ENCODE measurements at places on chromosomes 1 and 21.
A peak's percentile ranks its signal among the peaks of the same experiment; 100 is the strongest.

DNA sequence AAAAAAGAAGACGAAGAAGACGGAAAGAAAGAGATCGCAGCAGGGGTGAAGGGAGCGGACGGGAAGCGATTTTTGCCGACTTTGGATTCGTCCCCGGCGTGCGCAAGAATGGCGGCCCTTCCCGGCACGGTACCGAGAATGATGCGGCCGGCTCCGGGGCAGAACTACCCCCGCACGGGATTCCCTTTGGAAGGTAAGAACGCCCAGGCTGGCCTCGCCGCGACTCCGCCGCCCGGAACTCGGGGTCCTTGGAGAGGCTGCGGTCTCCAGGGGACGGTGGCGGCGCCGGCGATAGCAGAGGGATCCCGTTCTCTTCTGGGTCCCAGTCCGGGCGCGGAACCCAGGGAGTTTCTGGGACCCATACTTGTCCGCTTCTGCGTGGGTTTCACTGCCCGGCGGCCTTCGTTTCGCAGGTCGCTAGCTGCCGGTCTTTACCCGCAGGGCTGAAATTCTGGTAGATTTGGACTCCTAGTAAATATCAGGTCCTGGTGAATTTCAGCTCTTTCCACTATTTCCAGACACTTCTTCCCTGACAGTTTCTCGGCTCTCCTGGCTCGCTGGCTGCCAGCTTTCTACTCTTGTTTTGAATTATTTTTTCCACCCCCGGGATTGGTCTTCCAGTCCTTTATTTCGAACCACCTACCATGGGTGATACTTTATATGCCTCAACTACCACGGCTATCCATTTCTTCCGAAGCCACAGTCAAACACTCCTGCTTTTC lies 1.0 kb downstream of the PAX7 start:
- DNase-seq = peak; percentile 57

- peak; percentile 67 for DNase-seq
Observed at GRCh38 chr1:29513357-29513756, 277.0 kb downstream of the PTPRU start.

GRCh38 chr1:201011616-201012015 lies 11.9 kb downstream of the KIF21B start:
- peak; percentile 85 for DNase-seq

DNA sequence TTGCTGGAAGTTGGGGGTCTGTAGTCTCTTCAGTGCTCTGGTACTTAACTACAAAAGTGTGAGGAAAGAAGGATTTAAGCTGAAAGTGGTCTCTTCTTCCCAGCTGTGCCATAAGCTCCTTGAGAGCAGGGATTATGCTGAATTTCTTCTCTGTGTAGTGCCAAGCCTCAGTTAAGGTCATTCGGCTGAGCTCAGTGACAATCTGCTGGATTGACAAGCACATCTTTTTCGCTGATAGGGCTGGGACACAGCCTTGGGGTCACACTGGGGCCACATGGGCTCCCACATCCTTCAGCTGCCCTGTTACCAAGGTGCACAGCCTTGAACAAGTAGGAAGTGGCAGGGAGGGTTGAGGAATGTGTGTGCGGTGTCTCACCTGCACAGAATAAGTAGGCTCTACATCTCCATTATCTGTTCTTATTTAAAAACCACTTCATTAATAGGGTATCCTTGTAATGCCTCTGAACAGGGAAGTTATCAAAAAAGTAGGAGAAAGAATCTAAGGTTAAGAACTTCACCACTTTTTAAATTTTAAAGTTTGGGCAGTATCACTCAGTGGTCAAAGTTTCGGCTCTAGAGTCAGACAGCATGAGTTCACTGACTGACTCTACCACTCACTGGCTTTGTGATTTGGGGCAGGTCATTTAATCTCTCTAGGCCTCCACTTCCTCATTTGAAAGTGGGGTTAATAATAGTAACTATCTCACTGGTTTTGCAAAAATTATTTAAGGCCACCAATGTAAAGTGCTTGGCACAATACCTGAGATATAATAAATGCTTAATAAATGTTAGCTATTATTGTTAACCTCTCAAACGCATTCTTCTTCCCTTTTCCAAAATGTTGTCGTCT lies 10.3 kb downstream of the ZBTB40 start:
- DNase-seq = no peak

DNA sequence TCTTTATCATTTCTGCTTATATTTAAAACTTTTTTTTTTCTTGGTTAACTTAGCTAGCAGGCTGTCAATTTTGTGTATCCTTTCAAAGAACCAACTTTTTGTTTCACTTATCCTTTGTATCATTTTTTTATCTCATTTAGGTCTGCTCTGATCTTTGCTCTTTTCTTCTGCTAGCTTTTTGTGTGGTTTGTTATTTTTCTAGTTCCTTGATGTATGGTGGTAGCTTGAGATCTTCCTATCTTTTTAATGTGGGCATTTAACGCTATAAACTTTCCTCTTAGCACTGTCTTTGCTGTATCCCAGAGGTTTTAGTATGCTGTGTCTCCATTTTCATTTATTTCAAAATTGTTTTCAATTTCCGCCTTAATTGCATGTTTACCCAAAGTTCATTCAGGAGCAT lies 36.5 kb downstream of the FOXJ3 start:
- DNase-seq = no peak

- no peak for DNase-seq
Observed at GRCh38 chr1:227298512-227299240, 19.6 kb downstream of the CDC42BPA start.

- no peak for DNase-seq
Observed at GRCh38 chr1:38173848-38174247, 127.3 kb upstream of the POU3F1 start.

- no peak for DNase-seq
Observed at GRCh38 chr1:18410407-18410806, 70.3 kb upstream of the KLHDC7A start.
